ENCODE measurements at places on chromosomes 4 and X. TPM values are rescaled to one million over a fixed set of nuclear protein-coding genes. Genes with fewer than 3 reads are reported as not detected.

- no peak for DNase-seq
These were observed 57.6 kb upstream of the RBPJ start for GRCh38 chr4:26263165-26263564.

DNA sequence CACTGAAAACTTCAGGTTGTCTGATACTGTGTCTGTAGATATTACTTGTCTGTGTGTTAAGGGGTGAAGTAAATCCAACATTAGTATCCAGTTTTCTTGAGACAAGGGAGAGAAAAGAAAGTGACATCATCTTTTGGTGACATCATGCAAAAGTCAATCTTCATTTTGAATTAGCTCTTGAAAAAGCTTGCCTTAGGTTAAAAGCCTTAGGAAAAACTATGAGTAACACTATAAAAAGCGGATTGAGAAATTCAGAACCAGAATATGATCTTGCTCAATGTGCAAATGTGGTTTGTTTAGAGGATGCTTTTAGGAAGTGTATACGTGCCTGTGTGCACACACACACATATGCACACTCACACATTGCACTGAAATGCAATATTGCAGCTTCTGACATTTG is 345.8 kb upstream of the CASK start:
- no peak for DNase-seq

GRCh38 chrX:131747173-131747572 is 203.3 kb downstream of the OR13H1 start:
- DNase-seq, result peak; percentile 95

DNA sequence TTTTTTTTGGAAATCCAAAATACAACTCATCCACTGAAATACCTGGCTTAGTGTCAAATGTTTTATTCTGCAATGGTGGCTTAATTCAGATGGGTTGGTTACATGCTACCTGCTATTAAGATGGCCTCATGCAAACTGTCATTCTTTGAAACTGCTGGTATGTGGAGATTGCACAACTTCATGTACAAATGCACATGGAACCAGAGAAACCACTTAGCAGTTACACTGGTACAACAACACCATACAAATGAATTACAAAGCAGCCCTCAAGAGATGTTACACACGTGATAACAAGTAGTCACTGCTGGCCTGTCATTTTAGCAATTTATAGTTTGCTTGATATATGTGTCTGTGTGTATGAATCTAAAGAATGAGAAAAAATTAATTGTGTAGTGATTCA is 84.6 kb upstream of the STS start:
- no peak for DNase-seq

Gene ARMCX1
- 72.8 TPM for total RNA-seq

Data from stomach (tissue), 19 donors.